ENCODE measurements at places on chromosomes 13 and 19. TPM values are rescaled to one million over a fixed set of nuclear protein-coding genes. Genes with fewer than 3 reads are reported as not detected.

Gene FAM216B
- not detected for total RNA-seq

DNA sequence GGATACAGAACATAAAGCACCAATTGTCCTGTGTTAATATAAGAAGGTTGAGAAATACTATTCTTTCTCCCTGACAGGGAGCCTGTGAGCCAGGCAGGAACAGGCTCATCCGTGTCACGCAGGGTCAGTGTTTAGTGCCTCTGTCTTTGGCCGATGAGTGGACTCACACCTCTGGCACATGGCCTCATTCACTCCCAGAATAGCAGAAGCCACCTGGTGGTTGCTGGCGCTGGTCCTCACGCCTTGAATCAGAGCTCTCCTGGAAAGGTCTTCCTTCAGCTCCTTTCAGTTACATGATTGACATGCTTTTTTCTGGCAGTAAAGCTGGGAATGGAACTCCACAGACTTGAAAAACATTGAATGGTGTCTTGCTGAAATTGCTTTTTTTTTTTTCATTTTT, 28.1 kb upstream of the SIAH3 start:
- peak; percentile 62 for DNase-seq

Gene SSC5D
- total RNA-seq: 0.58 TPM

Gene ARRDC5
- not detected for total RNA-seq

Data from Caco-2 (cell line).